ENCODE measurements at places on chromosomes 3 and 15. TPM values are rescaled to one million over a fixed set of nuclear protein-coding genes. Genes with fewer than 3 reads are reported as not detected.

IGSF11 gene
- total RNA-seq = 11.9 TPM

PIAS1 gene
- total RNA-seq = 24.0 TPM

ETV5 gene
- 46.2 TPM for total RNA-seq

COMMD4 gene
- 17.5 TPM for total RNA-seq

KY gene
- 0.62 TPM for total RNA-seq

P3H2 gene
- total RNA-seq = 2.8 TPM

CD276 gene
- 24.5 TPM for total RNA-seq

FAM43A gene
- 5.3 TPM for total RNA-seq

SERPINI2 gene
- total RNA-seq = 2.0 TPM

ATP13A5 gene
- under 0.01 TPM for total RNA-seq

CLEC3B gene
- 26.0 TPM for total RNA-seq

MUC20 gene
- 1.9 TPM for total RNA-seq

THAP10 gene
- 4.4 TPM for total RNA-seq

MYRIP gene
- 12.5 TPM for total RNA-seq

DZIP1L gene
- total RNA-seq = 9.2 TPM

MRPS25 gene
- 17.8 TPM for total RNA-seq

GPX1 gene
- total RNA-seq = 57.6 TPM

INSYN1 gene
- total RNA-seq = 30.1 TPM

SKIL gene
- 134 TPM for total RNA-seq

ARHGAP11A gene
- 12.6 TPM for total RNA-seq

GOLGA8T gene
- total RNA-seq = 0.16 TPM

AHSG gene
- 0.47 TPM for total RNA-seq

EXD1 gene
- total RNA-seq = 0.78 TPM

DUOX1 gene
- total RNA-seq = not detected

TRIM71 gene
- total RNA-seq = 2.5 TPM

VPS8 gene
- 190 TPM for total RNA-seq

CCDC13 gene
- total RNA-seq = 3.6 TPM

LCTL gene
- 0.16 TPM for total RNA-seq

ZNF660 gene
- total RNA-seq = 14.3 TPM

LYZL4 gene
- not detected for total RNA-seq

ZNF621 gene
- total RNA-seq = 10.9 TPM

PLA1A gene
- not detected for total RNA-seq

CYP11A1 gene
- not detected for total RNA-seq

STRIT1 gene
- total RNA-seq = not detected

ARNT2 gene
- total RNA-seq = 56.6 TPM

SLC12A8 gene
- 2.7 TPM for total RNA-seq

SNX22 gene
- total RNA-seq = 14.5 TPM

GNB4 gene
- total RNA-seq = 177 TPM

SLC22A13 gene
- total RNA-seq = 0.94 TPM

TM6SF1 gene
- 20.1 TPM for total RNA-seq

CAMP gene
- total RNA-seq = not detected

ZBBX gene
- total RNA-seq = 6.1 TPM

XIRP1 gene
- total RNA-seq = not detected

SLC38A3 gene
- 5.0 TPM for total RNA-seq

RASGRP1 gene
- total RNA-seq = 20.4 TPM

TTLL13 gene
- 0.31 TPM for total RNA-seq

TUSC7 gene
- total RNA-seq = not detected

SELENOS gene
- 40.1 TPM for total RNA-seq

CYP8B1 gene
- not detected for total RNA-seq

CRABP1 gene
- 10.5 TPM for total RNA-seq

CNTN6 gene
- total RNA-seq = 4.7 TPM

FAM107A gene
- total RNA-seq = 24.8 TPM

CASR gene
- total RNA-seq = not detected

Measured in occipital lobe (tissue), 3 donors.